ENCODE measurements at places on chromosomes 12 and 14.

DNA sequence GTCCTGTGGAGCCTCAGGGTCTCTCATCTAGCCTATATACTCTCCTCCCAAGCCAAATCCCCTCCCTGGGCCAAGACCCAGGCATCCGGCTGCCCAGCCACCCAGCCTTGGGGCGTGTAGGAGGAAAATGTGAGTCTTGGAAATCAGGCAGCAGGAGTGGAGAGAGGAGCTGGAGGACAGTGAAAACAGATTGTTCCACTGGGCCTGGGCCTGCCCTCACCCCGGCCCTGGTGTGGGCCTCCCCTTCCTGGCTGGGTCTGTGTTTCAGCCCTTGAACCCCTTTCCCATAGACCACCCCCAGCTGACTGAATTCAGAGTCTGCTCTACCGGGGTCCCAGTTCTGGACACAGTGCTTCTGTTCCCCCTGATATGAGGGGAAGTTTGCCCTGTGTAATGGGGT lies 6.7 kb downstream of the ITGA5 start:
- DNase-seq, result no peak

GRCh38 chr12:19222558-19222957 lies 93.0 kb downstream of the PLEKHA5 start:
- no peak for DNase-seq

DNA sequence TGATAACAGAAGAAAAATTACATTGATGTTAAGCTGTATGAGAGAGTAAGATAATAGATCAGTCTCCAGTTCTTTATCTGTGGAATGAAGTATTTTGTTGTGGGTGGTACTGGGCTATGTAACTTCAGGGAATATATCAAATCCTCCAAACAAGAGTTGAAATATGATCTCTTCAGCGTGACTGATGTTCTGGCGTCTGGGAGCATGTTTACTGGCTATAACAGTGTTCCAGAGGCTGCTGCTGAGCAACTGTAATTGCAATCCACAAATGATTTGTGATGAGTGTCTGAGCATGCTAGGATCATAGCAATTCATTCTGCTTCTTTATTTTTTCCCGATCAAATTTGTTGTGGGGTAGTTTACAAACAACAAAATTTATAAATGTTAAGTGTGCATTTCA lies 18.6 kb upstream of the CCDC198 start:
- no peak for DNase-seq

DNA sequence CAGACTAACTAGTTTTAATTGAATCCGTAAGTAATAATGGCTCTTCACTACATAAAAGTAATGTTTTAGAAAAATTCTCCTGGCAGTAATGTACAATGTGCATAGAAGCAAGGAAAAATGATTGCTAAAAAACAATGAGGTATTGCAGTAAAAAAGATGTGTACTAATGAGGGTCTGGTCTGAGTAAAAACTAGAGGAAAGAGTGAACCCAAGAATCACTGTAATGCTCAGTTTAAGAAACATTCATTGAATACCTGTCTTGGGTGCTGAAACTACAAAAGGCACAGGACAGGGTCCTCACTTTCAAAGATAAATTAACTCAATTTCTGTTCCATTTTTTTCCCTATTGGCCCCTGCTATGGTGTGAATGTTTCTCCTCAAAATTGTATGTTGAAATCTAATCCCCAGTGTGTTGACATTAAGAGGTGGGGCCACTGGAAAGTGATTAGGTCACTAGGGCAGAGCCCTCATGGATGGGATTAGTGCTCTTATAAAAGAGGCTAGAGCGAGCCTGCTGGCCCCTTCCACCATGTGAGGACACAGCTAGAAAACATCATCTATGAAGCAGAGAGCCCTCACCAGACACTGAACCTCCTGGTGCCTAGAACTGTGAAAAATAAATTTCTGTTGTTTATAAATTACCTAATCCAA lies 51.6 kb downstream of the RPS6KA5 start:
- no peak for DNase-seq

- no peak for DNase-seq
Observed at GRCh38 chr12:52672321-52672933, 7.8 kb downstream of the KRT1 start.

GRCh38 chr14:38731962-38732361 lies 371.1 kb downstream of the SEC23A start:
- DNase-seq, result no peak

GRCh38 chr14:68921666-68922065 lies 57.4 kb downstream of the ACTN1 start:
- DNase-seq, result no peak
